ENCODE measurements at places on chromosomes 6 and 20.
A peak's percentile ranks its signal among the peaks of the same experiment; 100 is the strongest.

- no peaks in the 10 kb centered on the region for H3K4me1 ChIP-seq
- no peak overlapping the region for H3K27ac ChIP-seq
- H3K36me3 ChIP-seq: peaks cover 26% of the 10 kb centered on the region
- no peaks in the 10 kb centered on the region for H3K27me3 ChIP-seq
- H3K4me3 ChIP-seq: no peak overlapping the region
Observed at GRCh38 chr20:25230166-25230831, 17.6 kb upstream of the PYGB start.

DNA sequence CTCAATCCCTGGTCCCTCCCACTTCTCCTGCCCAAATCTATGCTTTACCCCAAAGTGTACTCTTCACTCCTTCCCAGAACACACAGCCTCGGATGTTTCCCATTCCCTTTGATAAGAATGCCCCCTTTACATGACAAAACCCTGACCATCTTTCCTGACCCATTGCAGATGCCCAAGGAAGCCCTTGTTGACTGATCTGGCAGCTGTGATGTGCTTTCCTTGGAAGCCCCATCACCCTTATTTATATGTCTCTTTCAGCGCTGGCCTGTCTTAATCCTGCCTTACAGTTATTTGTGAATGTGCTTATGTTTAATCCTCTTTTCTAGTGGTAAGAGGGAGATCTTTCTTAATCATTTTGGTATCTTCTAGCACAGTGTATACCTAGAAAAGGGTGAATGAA lies 523.1 kb downstream of the CD83 start:
- H3K27ac ChIP-seq: no peak overlapping the region
- peaks cover 53% of the 10 kb centered on the region for H3K4me1 ChIP-seq
- no peak for DNase-seq
- no peak overlapping the region for H3K4me3 ChIP-seq
- no peaks in the 10 kb centered on the region for H3K27me3 ChIP-seq

DNA sequence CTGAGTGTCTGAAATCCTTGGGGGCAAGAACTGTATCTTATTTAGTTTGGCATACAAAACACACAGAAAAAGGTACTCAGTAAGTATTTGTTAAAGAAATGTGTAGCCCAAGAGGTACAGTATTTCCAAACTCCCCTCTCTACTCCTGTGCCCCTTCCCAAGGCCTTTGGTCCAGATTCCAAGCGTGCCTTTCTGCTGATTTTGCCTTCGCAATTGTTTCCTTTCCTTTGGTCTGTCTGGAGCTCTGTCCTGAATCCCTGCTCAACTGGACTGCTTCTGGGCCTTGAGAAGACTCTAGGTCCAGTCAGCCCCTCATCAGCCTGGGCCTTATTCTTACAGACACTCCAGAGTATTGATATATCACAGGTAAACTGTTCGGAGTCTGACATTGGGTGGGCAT lies 122.2 kb upstream of the SYNCRIP start:
- H3K4me1 ChIP-seq: no peaks in the 10 kb centered on the region
- H3K27ac ChIP-seq: no peak overlapping the region
- H3K36me3 ChIP-seq: no peaks in the 10 kb centered on the region
- DNase-seq: no peak

DNA sequence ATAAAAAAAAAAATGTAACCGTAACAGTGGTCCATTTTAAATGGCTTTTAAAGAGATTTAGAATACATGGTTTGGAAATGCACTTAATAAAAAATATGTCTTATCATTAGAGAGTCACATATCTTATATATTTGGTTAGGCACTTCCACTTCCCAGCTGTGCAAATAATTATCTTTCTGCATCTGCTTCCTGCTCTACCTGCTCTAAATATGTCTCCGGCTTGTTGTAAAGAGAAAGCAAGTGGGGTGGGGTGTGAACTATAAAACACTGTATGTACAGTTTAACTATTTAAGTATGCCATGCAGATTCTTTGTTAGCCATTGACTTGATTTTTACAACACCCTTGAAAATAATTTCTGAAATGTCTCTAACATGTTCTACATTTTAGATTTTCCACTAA lies 106.3 kb downstream of the NKAIN2 start:
- H3K27me3 ChIP-seq: no peaks in the 10 kb centered on the region
- H3K27ac ChIP-seq: no peak overlapping the region
- no peak overlapping the region for H3K4me3 ChIP-seq
- H3K36me3 ChIP-seq: no peaks in the 10 kb centered on the region

- H3K27me3 ChIP-seq: peaks cover 13% of the 10 kb centered on the region
- H3K36me3 ChIP-seq: no peaks in the 10 kb centered on the region
- DNase-seq: no peak
- no peak overlapping the region for H3K27ac ChIP-seq
Observed at GRCh38 chr20:5309971-5310370, 6.8 kb downstream of the PROKR2 start.

DNA sequence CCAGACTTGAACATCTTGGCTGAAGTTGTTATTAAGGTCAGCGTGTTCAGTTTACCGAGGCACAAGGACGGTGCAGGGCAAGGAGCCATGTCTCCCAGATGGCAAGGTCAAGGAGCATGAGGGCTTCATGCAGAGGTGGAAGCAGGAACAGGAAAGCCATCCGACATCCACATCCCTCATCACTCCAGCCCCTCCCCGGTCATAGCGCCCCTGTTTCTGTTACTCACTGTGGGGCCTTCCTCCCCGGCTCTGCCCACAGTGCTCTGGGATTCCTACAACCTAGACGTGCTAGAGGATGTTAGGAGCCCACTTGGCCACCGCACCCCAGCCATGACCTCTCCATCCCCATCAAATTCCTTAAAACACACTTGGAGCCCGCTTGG lies 146.7 kb downstream of the TTLL2 start:
- DNase-seq: no peak
- no peak overlapping the region for H3K27ac ChIP-seq
- no peaks in the 10 kb centered on the region for H3K27me3 ChIP-seq
- H3K36me3 ChIP-seq: no peaks in the 10 kb centered on the region

DNA sequence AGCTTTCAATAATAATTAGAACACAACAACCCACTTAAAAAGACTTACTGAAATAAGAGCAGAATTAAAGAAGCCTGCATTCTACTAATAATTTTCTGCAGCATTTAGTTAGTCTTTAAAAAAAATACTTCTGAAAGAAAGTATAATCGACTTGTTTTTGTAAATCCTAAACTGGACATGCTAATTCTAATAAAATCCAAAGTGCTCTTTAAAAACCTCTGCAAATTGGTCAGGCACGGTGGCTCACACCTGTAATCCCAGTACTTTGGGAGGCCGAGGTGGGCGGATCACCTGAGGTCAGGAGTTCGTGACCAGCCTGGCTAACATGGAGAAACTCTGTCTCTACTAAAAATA lies 57.5 kb upstream of the ARMH2 start:
- H3K36me3 ChIP-seq: peaks cover 46% of the 10 kb centered on the region
- no peak overlapping the region for H3K4me3 ChIP-seq
- peaks cover 4% of the 10 kb centered on the region for H3K4me1 ChIP-seq
- no peak for DNase-seq
- no peaks in the 10 kb centered on the region for H3K27me3 ChIP-seq
- H3K27ac ChIP-seq: no peak overlapping the region

DNA sequence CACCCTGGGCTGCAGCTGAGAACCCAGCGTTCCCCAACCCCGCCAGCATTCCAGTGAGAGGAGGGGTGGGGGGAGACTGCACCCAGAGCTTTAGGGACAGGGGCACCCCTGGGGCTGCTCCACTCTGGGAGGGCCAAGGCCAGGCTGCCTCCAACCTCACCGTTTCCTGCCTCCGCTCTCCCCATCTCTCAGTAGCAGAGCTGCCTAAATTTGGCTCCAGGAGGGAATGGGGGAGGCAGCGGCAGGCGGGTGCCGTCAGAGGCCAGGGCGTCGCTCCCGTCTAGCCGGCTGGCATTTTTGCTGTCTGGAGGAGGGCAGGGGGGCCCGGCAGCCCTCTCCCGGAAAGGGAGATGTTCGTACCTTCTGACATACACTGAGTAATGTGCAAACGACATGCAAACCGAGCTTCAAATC lies 46.6 kb downstream of the NOL4L start:
- peak overlapping the region; percentile 35 for H3K4me3 ChIP-seq
- peak overlapping the region; percentile 100 for H3K27ac ChIP-seq
- DNase-seq: no peak
- H3K4me1 ChIP-seq: peaks cover 86% of the 10 kb centered on the region
- no peaks in the 10 kb centered on the region for H3K27me3 ChIP-seq
- peaks cover 2% of the 10 kb centered on the region for H3K36me3 ChIP-seq

DNA sequence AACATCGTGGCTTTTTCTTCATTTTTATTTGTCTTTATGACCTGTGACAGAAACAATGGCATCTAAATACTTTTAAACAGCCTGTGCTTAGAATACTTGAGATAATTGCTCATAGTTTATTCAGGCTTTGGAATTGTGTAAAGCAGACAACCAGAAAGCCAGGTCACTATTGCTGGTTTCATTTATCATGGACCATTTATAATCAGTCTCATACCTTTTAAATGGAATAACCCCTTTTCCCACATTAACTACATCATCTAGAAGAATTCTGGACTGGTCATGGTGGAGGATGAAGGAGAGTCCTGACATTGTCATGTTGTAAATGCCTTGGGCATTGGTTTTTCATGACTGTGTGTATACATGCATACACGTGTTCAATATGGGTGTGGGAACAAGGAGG lies 661.5 kb downstream of the EPM2A start:
- DNase-seq: no peak
- no peak overlapping the region for H3K4me3 ChIP-seq
- H3K27me3 ChIP-seq: no peaks in the 10 kb centered on the region
- H3K27ac ChIP-seq: no peak overlapping the region
- no peaks in the 10 kb centered on the region for H3K36me3 ChIP-seq
- no peaks in the 10 kb centered on the region for H3K4me1 ChIP-seq

GRCh38 chr6:152221806-152222628 lies 414.5 kb downstream of the ESR1 start:
- no peak overlapping the region for H3K27ac ChIP-seq
- peaks cover 3% of the 10 kb centered on the region for H3K4me1 ChIP-seq
- no peaks in the 10 kb centered on the region for H3K27me3 ChIP-seq
- peaks cover 79% of the 10 kb centered on the region for H3K36me3 ChIP-seq
- no peak for DNase-seq

GRCh38 chr6:146901940-146902816 lies 302.0 kb upstream of the STXBP5 start:
- H3K27me3 ChIP-seq: no peaks in the 10 kb centered on the region
- H3K4me1 ChIP-seq: no peaks in the 10 kb centered on the region
- no peaks in the 10 kb centered on the region for H3K36me3 ChIP-seq
- no peak overlapping the region for H3K27ac ChIP-seq

- no peaks in the 10 kb centered on the region for H3K27me3 ChIP-seq
- no peak overlapping the region for H3K4me3 ChIP-seq
- no peak for DNase-seq
- no peaks in the 10 kb centered on the region for H3K4me1 ChIP-seq
- H3K36me3 ChIP-seq: no peaks in the 10 kb centered on the region
- no peak overlapping the region for H3K27ac ChIP-seq
Observed at GRCh38 chr6:104312851-104313250, 546.9 kb downstream of the HACE1 start.

GRCh38 chr6:158906926-158907325 lies 87.8 kb upstream of the EZR start:
- no peaks in the 10 kb centered on the region for H3K27me3 ChIP-seq
- DNase-seq: no peak
- peaks cover 3% of the 10 kb centered on the region for H3K4me1 ChIP-seq

DNA sequence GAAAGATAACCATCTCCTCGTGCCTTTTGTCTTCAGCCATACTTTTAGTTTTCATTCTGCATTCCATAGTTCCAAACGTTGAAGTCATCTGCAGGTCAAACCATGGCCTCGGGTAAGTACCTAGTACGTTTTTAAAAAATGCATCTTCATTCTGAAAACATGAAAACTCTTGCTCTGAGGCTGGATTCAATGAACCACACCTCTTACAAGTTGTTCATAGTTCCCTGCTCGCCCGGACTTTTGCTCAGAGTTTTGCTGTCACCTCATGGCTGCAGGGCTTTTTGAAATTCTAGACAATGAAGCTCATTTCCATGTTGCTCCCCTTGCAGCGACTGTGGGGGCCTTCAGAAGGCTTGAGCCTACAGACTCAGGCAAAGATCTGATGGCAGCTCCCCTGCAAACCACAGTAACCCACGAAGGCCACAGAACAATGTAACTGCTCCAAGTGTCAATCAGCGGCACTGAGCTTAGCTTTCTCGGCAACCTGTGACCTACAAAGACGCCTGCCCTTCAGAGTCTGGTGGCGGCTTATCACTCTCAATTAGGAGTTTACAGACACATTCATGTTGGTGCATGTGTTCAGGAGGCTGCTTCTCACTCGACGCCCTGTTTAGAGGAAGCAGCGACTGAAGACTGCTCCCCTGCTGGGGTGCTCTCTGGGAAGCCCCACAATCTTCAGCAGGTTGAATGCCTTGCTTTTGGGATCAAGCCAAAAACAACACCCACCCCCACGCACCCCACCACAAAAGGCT lies 61.2 kb downstream of the FOXC1 start:
- no peaks in the 10 kb centered on the region for H3K27me3 ChIP-seq
- peak overlapping the region; percentile 37 for H3K27ac ChIP-seq
- peak; percentile 32 for DNase-seq

- no peak overlapping the region for H3K27ac ChIP-seq
- H3K4me1 ChIP-seq: no peaks in the 10 kb centered on the region
- no peaks in the 10 kb centered on the region for H3K36me3 ChIP-seq
- no peak for DNase-seq
Observed at GRCh38 chr6:78623554-78623953, 243.8 kb upstream of the IRAK1BP1 start.

GRCh38 chr6:132504757-132505156 lies 8.2 kb downstream of the STX7 start:
- no peak overlapping the region for H3K27ac ChIP-seq
- H3K27me3 ChIP-seq: no peaks in the 10 kb centered on the region
- H3K4me1 ChIP-seq: no peaks in the 10 kb centered on the region
- H3K36me3 ChIP-seq: peaks cover 11% of the 10 kb centered on the region
- no peak overlapping the region for H3K4me3 ChIP-seq

GRCh38 chr20:50513169-50514034 lies 3.2 kb downstream of the PTPN1 start:
- no peak overlapping the region for H3K4me3 ChIP-seq
- no peak overlapping the region for H3K27ac ChIP-seq
- H3K4me1 ChIP-seq: peaks cover 17% of the 10 kb centered on the region
- H3K27me3 ChIP-seq: no peaks in the 10 kb centered on the region
- no peak for DNase-seq
- no peaks in the 10 kb centered on the region for H3K36me3 ChIP-seq

GRCh38 chr6:126117251-126117650 lies 130.9 kb downstream of the TRMT11 start:
- no peak for DNase-seq
- no peaks in the 10 kb centered on the region for H3K4me1 ChIP-seq
- H3K36me3 ChIP-seq: no peaks in the 10 kb centered on the region
- no peaks in the 10 kb centered on the region for H3K27me3 ChIP-seq
- H3K4me3 ChIP-seq: no peak overlapping the region

All from thymus (tissue), 14 donors.